Activated T-cell treated with anti-CD3 and anti-CD28 coated beads for 1 hour (primary cell): ENCODE measurements at places on chromosomes 1 and 21.

DNA sequence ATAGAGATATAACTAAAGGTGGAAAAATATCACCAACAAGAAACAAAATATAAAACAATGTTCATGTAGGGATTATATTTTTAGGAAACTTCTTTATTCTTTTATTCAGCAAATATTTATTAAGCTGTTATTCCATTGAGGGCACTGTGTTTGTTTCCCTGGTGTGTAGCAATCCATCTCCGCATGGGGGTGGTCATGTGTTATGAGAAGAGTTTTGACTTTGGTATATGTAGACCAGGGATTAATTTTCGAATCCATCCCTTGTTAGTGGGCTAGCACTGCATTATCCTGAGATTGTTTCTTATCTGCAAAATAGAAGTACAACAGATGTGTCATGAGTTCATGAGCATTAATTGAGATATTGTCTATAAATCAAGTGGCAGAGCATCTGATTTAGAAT, 190.2 kb upstream of the LRRC7 start:
- no peak for DNase-seq

DNA sequence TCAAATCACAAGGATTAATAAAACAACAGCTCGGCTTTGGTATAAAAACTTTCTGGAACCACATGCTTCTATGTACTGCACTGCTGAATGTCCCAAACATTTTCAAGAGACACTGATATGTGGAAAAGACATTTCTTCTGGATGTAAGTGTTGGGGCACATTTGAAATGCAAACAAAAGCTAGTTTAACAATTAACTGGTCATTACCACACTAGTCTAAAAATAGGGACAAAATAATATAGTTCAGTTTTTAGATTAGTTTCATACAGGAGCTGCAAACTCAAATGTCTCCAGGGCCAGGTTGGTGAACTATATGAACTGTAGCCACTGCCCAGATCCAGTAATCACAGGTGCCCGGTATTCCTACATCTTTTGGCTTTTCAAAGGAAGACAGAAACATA, 3.2 kb downstream of the IL23R start:
- no peak for DNase-seq

DNA sequence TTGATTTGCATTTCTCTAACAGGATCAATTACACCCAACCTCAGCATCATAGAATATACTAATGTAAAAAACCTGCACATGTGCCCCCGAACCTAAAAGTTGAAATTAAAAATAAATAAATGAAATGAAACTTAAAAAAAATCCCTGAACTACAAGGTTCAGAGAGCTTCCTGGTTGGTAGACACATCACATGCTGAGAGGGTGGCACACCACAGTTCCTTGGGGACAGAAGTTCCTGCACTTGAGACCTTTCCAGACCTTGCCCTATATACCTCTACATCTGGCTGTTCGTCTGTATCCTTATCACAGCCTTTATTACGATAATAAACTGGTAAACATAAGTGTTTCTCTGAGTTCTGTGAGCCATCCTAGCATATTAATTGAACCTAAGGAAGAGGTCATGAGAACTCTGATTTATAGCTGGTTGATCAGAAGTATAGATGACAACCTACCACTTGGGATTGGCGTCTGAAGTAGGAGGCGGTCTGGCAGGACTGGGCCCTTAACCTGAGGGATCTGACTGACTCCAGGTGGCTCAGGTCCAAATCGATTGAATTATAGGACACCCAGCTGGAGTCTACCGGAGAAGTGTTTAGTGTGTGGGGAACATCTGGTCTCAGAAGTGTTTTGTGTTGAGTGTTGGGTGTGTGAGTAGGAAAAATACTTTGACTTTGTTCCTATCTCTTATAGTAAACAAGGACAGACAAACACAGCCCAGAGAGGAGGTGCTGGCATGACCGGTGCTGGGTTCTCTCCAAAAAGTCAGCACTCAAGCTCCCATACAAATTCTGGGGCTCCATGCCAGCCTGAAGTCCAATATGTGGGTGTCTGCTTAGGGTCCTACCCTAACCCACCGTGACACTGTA, 19.0 kb downstream of the C1orf115 start:
- no peak for DNase-seq

DNA sequence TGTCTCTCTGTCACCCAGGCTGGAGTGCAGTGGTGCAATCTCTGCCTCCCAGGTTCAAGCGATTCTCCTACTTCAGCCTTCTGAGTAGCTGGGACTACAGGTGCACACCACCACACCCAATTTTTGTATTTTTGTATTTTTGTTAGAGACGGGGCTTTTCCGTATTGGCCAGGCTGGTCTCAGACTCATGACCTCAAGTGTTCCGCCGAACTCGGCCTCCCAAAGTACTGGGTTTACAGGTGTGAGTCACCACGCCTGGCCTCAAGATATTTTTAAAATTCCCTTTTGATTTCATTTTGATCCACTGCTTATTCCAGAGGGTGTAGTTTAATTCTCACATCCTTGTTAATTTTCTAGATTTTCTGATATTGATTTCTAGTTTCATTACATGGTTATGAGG, 3.8 kb downstream of the IFI44L start:
- DNase-seq, result no peak
